Activated effector memory CD4-positive, alpha-beta T cell treated with anti-CD3 and anti-CD28 coated beads, Interleukin-2, amount 50 U/mL, for 16 hours (primary cell): ENCODE measurements at places on chromosomes 1 and 21.

- peak; percentile 36 for DNase-seq
Observed at GRCh38 chr1:156811168-156811567, 5.5 kb downstream of the SH2D2A start.

GRCh38 chr1:111290104-111290503, 547 bp upstream of the CHIA start:
- DNase-seq = no peak

DNA sequence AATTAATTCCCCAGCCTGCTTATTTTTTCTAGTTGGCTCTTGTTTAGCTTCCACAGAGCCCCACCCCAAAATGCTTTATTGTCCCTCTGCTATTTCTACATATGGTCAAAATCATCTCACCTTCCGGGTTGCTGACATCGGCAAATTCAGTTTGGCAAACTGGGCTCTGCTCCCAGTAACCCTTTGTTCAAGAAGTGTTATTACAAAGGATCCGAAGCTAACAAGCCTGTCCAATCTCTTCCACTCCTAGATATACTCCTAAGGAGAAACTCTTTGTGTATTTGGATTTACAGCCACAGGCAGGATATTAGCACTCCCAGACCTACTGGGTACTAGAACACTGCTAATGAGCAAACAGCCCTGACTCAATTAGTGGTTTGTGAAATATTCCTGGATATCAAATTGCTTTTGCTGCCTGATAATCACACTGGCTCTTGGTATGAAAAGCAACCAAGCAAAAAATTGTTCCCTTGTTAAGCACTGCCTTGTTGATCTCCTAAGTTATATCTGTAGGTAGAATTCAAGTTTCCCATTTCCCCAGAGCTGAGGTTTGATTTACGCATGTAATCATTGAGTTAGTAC, 4.0 kb downstream of the JUN start:
- DNase-seq = no peak

- DNase-seq = no peak
Observed at GRCh38 chr21:14284481-14284880, 68.5 kb downstream of the RBM11 start.

GRCh38 chr1:101071470-101071891, 45.9 kb upstream of the DPH5 start:
- no peak for DNase-seq

DNA sequence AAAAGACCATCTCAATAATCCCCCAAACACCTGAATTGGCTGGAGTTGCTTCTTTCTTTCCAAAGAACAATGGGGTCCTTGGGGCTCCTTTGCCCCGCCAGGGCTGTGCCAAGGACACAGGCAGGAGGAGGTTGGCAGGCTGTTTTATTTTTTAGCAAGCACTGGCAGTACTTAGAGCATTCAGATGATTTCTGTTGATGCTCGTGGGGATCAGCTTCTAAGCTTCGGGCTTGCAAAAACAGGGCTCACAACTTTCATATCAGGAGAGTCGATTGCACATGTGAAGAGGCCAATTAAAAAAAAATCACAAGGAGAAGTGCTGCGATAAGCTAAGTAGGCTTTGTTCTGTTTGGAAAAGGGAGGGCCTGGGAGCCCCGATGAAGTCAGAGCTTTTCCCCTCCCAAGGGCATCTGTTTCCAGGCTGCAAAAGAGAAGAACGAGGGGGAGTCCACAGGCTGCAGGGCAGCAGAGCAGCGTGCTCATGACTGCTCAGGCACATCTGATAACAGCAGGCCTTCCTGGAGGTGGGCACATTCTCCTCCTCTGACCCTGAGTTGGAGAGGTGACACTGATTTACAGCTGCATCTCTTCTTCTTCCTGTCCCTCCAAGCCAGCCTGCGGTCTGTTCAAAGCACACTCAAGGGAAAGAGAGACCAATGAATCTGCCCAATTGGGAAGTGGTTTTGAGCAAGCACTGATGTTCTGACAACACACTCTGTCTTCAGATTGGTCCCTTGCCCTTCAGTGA, 27.3 kb upstream of the BCAR3 start:
- DNase-seq = no peak

- DNase-seq = no peak
Observed at GRCh38 chr1:22284906-22285548, 142.1 kb upstream of the WNT4 start.

DNA sequence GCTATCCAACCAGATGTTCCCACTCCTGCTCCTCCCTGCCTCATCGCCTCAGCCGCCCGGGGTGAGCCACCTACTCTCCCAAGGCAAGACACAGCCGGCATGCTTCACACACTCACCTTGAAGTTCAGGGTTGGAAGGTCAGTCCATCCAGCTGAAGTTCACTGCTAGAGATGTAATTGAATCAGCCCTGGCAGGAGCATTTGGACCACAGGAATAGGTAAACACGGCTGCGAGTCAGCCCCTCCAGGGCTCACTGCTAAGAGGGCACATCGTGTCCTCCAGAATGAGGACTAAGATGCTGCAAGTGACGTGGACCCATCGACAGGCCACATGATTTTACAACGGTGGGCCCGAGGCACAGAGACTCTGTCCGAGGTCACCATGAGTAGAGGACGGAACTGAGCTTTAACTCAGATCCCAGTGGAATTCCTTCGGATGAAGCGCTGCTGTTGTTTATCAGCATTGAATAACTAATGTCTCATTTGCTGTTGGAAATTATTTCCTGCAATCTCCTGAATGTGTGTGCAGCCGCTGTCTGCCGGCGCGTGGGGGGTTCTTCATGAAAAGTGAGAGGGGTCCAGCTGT, 41.9 kb downstream of the RSPH1 start:
- DNase-seq = no peak

DNA sequence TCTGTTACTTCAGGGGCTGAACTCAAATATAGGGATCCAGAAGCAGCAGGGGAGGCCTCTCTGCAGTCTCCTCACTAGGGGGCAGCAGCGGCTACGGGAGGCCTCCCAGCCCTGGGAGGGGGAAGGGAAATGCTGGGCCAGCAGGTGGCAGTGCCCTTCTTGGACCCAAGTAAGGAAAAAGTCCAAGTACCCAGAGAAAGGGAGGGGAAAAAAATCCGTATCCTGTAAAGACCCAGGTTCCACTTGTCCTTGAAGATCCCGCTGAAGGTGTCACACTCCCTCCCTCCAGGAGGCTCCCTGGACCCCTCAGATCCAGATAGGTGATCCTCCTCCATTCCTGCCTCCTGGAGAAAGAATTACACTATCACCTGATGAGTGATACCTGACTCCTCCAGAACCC, 14.1 kb upstream of the NUAK2 start:
- DNase-seq = peak; percentile 90

DNA sequence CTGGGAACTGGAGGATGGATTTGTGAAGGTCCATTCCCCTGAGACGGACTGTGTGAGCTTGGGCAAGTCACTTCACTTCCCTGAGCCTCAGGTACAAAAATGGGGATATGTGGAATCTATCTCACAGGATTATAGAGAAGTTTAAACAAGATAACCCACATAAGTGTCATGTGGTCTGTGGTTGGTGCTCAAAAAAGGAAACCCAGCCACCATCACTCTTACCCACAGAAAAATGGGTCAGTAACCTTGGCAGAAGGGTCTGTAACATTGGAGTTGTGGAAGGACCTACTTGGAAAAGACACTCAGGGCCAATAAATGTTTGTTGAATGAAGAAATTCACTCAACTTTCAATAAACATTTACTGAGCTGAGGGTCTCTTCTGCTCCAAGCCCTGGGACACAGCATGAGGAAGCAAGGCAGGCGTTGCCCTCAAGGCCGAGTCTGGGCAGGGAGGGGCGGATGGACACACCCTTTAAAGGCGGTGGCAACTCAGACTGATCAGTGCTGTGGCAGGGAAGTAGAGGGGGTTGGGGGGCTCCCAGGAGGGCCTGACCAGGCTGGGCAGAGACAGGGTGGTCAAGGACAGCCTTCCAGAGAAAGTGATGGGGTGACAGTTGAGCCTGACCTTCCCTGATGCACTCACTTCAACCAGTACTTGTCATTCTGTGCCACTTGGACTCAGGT, 66.7 kb upstream of the ACOT11 start:
- no peak for DNase-seq

- DNase-seq = no peak
Observed at GRCh38 chr1:170357750-170358149, 174.2 kb upstream of the GORAB start.

- DNase-seq = peak; percentile 74
Observed at GRCh38 chr1:240611619-240612480, at the start of gene GREM2. Gene GREM2, minus strand, starts transcription at chr1:240612155. Its CDS starts 118,680 bp downstream, at chr1:240493475.

DNA sequence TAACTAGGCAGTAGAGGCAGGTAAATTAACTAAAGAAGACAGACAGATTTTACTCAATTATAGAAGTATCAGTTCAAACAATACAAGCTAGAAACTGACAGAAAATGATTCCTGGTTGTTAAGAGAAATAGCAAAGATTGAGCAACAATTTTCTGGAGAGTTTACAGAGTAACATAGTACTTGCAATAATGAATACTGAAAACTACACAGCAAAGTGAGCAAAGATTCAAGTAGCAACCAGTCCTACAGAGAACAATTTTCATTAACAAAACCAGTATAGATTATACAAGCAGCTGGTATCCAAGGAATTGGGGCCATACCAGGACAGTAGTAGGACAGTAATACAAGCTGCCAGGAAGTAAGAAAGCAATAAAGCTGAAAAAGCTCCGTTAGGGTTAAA, 37.6 kb downstream of the EYA3 start:
- DNase-seq = no peak

DNA sequence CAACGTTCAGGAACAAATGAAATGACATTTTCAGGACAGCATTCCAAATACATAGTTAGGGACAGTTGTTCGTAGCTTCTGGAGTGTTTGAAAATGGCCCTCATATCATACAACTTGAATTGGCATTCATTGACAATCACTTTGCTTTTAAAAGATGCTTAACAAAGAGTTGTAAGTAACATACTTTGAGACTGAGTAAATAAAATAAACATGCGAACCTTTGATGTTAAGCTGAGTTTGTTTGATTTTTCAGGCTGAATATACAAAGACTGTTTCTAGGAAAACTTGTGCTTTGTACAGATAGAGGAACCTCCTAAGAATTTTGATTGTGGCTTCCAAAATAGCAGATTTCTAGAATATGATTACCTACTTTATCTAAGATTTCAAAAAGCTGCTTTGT, 45.3 kb downstream of the ITSN1 start:
- DNase-seq = no peak

GRCh38 chr1:162696286-162696862, 64.1 kb downstream of the DDR2 start:
- DNase-seq = no peak

DNA sequence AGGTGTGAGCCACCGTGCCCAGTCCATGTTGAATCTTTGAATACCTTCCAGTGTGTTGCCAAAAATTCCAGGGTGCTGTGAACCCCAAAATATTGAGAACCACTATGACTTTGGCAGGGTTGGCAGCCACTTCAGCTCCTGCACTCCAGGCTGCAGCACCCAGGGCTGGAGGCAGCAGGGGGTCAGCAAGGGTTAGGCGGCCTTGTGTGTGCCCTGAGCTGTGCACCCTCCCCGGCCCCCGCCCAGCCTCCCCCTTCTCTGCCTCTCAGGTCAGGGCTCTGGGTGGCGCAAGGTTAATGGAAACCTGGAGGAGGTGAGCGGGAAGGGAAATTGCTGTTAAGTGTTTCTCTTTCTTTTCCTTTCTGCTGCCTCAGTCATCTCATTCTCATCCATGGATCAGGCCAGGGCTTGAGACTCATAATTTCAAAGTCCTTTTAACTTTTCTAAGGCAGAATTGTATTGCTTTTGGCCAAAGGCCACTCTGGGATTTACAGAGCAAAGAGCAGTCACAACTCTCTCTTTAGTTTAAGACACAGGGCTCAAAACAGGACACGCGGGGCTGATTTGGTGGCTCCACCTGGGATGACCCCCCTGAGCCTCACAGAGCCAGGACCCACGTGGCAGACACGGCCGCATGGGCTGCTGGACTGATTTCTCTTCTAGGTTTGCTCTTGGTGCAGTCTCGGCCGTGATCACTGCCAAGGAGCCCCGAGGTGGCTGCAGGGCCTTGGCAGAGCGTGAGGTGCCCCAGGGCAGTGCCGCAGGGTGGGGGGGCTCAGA, 212.3 kb downstream of the PTPRU start:
- peak; percentile 27 for DNase-seq

GRCh38 chr21:39662411-39662953, 49.7 kb downstream of the B3GALT5 start:
- DNase-seq = no peak

DNA sequence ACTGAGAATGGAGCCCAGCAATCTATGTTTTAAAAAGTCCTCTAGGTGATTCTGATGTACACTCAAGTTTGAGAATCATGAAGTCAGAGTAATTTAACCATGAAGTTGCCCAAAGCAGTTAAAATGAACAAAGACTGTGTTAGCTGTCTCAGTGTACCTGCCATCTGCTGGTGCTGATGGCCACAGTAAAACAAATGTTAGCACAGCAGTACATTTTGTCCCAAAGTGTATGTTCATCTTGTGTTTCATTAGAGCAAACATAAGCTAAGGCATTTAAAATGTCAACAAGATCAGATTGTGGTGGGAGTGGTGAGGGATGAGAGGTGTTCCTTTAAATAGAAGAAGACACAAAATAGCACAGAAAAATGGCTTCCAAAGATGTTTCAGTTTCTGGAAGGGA, 31.1 kb downstream of the FYB2 start:
- no peak for DNase-seq

DNA sequence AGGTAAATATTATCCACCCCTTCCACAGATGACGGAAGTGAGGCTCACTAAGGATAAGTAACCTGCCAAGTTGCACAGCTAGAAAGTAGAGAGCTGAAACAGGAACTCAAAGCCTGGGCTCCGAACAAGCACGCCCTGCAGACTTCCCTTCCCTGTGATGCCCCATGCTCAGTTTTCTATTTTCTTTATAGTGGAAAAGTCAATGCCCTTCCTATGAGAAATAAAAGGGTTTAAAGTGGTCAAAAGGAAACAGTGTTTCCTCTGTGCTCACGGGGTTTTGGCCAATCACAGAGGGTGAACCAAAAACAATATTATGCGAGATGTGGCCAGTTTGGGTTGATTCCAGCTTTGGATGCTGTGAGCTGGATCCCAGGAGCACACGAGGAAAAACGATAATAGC, 44.5 kb downstream of the DDR2 start:
- DNase-seq = no peak

GRCh38 chr1:85611856-85612255, 31.3 kb downstream of the CCN1 start:
- no peak for DNase-seq

GRCh38 chr1:52679498-52679897, 18.6 kb downstream of the COA7 start:
- DNase-seq = no peak
